Lung (tissue), 17 donors: ENCODE measurements at places on chromosomes 7 and 10.

DNA sequence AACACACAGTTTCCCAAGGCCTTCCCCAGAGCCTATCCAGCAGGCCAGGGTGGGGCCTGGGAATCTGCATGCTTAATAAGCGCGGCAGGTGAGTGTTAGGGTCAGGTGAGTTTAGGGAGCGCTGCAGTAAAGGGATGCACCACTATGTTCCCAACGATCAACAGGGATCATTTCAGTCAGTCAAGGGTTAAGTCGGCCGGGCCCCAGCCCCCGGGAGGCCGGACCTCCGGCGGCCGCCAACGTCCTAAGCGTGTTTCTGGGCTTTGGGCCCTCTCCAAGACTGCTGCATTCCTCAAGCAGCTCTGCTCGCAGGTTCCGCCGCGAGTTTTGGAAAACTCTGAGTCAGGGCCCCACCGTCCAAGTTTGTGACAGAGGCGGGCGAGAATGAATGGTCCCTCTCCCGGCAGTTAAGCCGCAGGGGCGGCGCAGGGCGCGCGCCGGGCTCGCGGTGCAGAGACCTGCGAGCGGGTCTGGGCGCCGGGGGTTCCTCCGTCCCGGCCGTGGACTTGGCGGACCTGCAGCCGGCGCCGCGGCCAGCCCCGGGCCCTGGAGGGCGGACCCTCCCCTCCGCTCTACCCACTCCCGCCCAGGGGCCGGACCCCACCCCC is 81.6 kb downstream of the ARHGAP22 start:
- DNase-seq: peak; percentile 96

DNA sequence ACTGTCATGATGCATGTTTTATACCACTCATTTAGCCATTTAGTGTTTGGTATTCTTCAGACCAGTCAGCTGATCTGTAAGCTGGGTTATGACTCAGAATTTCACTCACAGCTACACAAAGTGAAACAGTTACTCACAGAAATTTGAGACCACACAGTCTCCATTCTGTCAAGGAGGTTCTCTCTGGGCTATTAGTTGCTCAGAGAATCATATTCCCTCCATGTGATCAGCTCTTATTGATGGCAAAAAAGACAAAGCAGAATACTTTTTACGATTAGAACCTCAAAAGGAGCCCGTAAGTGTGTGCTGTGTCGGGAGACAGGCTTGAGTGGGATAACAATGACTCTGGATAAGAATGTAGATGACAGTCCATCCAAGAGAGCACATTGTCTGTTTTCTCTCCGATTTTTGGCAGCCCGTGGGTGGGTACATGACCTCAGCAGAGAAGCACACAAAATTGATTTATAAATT is 277.6 kb upstream of the SORCS1 start:
- no peak for DNase-seq

GRCh38 chr7:31074403-31075085 is 22.4 kb downstream of the ADCYAP1R1 start:
- no peak for DNase-seq

DNA sequence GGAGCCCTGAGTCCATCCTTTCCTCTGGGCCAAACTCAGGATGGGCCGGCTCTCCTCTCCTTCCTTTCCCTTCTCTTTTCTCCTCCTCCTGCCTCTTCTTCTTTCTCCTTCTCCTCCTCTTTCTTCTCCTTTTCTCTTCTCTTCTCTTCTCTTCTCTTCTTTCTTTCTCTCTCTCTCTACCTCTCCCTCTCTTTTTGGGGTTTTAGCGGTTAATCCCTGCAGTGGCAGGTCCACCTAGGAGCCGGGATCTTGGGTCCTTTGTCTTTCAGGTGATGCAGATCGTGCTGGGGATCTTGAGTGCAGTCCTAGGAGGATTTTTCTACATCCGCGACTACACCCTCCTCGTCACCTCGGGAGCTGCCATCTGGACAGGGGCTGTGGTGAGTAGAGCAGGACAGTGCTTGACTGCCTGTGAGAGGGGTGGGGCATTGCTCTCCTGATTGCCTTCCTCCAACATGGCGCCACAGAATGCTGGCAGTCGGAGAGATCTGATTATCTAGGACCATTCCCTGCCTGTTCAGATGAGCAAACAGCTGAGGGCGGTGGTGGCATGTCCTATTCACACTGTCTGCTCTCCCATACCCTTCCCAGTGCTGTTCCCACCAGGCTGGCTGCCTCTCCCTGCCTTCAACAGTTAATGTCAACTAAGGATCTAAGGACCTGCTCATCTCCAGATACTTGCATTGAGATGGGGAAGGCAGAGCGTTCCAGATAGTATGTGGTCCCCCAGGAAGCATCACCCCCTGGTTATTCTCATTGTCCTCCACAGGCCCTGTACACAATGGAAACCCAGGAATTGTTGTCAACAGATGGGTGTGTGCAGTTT is 1.6 kb downstream of the TMEM176A start:
- DNase-seq: no peak

DNA sequence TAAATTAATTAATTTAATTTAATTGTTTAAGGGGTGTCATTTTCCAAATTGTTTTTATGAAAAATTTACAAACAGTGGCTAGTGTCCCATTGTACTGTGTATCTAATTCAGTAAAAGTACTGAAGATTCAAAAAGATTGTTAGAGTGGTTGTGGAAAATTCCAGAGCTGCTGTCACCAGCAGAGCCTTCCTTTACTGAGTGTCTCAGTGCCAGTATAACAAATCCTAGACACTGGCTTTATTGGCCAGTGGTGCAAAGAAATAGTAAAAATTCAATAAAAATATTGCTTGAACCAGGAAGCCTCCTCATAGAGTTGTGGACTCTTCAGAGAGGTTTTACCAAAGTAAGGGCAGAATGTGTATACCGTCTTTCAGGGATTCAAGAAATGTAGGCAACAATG is 23.1 kb upstream of the HERPUD2 start:
- no peak for DNase-seq

DNA sequence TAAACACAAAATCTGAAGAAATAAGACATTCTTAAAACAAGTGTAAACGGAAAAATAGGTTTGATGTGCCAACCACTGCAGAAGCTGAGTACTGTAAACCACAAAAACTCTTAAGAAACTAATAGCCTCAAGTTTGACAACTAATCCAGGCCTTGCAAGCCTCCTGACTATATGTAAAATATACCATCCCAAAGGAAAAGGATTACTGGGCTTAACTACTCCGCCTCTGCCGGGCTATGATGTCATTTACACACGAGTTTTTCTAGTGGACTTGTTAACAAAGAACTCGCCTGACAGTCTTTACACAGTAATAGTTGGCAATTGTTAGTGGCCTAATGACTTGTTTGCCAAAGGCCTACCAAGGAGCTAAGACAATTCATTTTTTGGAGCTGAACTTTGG is 2.1 kb downstream of the KIF5B start:
- peak; percentile 72 for DNase-seq

DNA sequence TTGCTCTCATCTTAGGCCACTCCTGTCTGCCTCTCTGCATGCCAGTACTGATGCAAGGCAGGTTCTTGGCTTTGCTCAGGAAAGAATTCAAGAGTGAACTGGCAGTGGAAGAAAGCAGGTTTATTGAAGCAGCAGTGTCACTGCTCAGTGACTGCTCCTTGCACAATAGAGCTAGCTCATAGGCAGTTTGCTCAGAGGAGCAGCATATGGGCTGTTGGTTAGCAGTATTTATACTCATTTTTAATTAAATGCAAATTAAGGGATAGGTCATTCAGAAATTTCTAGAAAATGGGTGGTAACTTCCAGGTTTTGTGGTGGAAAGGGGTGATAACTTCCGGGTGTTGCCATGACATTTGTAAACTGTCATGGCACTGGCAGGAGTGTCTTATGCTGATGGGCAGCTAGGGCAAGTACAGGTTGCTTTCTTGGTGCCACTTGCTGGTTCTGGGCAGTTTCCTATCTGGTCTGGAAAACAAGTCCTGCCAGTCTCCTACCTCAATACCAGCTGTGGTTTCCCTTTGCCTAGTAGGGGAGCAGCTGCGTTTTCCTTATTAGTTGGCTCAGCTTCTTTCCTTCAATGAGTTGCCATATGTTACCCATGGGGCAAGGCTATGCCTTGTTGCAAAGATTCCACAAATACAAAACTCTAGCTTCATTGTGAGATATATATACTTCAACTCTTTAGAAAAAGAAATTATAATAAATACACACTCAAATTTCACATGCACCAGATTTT is 64.8 kb upstream of the CALD1 start:
- no peak for DNase-seq

GRCh38 chr10:132390921-132391675 is 5.9 kb upstream of the PWWP2B start:
- no peak for DNase-seq

- DNase-seq: peak; percentile 63
These were observed 8.4 kb downstream of the TLX1 start for GRCh38 chr10:101139421-101139911.

GRCh38 chr10:99766302-99766681 is 16.1 kb upstream of the ABCC2 start:
- no peak for DNase-seq

- no peak for DNase-seq
These were observed 888.4 kb upstream of the PHF14 start for GRCh38 chr7:10085231-10085630.
